ENCODE measurements at places on chromosomes 13 and 19.

DNA sequence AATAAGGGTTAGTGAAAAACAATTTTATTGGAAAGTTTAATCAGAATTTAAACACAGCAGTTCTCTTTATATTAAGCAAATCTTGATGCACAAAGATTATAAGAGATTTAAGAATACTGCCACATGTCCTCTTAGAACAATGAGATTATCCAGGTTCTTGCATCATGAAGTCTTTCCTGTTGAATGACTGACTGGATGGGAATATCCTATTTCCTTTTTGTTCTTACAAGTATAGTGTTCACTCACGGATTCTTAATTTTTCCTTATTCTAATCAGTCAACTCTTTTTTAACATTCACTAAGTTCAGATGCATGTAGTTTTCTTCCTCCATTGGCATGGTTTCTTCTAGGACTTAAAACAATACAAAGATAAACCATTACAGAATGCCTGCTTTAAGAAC, 10.1 kb downstream of the URI1 start:
- no peak for DNase-seq

DNA sequence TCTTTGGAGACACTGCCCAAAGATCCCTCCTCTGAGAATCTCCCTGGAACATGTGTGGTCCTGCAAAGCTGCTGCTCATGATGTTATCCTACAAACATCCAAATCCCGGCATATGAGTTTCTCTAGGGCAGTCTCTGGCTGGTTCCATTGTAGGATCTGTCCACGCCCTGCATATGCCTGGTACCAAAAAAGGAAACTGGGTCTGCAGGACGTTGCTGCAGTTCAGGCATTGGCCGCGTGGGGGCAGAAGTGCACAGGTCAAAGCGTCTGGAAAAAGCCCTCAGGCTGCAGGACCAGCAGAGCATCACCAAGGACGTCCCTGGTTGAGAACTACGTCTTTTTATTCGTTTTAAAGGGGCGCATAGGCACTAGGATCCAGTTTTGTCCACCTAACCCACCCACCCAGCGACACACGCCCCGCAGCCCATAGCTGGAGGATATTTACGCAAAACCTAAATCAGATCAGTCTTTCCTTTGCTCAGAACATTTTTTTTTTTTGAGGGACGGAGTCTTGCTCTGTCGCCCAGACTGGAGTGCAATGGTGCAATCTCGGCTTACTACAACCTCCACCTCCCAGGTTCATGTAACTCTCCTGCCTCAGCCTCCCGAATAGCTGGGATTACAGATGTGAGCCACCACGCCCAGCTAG, 12.9 kb upstream of the ZNF564 start:
- peak; percentile 68 for DNase-seq

GRCh38 chr19:38942471-38943181, 11.9 kb downstream of the MRPS12 start:
- DNase-seq = no peak

- no peak for DNase-seq
Observed at GRCh38 chr13:64074971-64075474, 2659.4 kb upstream of the PCDH20 start.

DNA sequence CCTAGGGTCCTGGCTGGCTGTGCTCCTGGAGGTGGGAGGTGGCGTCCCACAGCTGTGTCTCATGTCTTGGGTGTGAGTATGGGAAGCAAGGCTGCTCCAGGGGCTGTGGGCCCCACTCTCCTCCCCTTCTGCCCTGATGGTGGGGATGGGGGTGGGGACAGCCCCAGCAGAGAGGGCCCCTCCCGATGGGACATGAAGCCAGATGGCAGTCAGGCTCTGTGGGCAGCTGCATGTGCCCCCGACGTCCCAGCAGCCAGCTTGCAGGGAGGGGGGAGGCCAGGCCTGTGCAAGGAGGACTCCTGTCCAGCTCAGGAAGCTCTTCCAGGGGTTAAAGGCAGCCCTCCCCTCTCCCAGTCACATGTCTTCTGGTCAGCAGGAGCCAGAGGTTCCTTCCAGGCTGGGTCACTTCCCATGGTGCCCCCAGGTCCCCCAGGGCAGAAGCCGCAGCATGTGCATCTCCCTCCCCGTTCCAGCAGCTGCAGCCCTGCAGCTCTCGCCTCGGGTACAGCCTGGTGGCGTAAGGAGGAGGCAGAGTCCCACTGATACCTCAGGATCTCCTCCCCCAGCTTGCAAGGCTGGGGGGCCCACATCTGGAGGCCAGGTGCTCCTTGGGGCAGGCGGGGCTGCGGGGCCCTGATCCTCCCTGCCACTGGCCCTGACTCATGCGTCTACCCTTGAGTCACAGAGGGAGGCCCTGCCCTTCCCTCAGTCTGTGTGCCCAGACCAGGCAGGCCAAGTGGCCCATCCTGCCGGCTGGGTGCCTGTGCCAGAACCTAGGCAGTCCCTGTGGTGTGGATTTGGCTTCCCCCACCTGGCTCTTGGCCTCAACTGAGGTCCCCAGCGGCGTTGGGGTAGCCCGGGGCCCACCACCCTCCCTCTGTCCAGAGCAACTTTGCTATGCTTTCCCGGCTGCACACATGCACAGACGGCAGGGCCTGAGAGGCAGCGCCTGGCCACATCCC, 13.0 kb downstream of the YIPF2 start:
- DNase-seq = peak; percentile 47

GRCh38 chr19:10027158-10027997, 14.1 kb downstream of the RDH8 start:
- peak; percentile 86 for DNase-seq

- no peak for DNase-seq
Observed at GRCh38 chr13:20373861-20374260, 141.7 kb upstream of the GJB6 start.

- DNase-seq = peak; percentile 19
Observed at GRCh38 chr13:48977973-48978372, 2.3 kb downstream of the FNDC3A start.

DNA sequence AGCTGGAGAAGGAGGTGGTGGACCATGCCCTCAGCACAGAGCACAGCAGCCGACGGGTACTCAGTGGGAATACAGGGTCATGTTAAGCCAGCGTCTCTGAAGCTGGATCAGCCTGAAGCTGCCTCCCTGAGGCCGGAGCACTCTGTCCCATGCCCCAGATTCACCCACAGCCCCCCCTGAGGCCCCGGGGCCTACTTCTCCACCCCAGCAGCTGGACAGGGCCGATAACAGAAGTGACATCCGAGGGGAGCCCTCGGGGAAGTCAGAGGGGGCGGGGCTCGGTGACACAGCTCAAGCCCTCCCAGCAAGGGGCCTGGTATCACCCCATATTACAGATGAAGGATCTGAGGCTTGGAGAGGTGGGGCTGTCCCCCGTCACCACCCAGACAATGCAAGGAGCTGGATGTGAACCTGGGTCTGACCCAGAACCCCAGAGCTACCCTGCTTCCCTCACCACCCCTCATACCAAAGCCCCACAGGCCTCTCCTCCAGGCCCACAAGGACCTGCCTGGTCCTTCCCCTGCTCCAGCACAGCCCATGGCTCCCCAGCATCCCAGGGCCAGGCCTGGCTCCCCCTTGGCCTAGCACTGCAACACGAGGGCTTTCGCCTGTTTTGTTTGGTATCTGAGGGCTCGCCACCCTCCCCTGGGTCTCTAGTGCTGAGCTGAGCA, 5.7 kb downstream of the R3HDM4 start:
- no peak for DNase-seq

DNA sequence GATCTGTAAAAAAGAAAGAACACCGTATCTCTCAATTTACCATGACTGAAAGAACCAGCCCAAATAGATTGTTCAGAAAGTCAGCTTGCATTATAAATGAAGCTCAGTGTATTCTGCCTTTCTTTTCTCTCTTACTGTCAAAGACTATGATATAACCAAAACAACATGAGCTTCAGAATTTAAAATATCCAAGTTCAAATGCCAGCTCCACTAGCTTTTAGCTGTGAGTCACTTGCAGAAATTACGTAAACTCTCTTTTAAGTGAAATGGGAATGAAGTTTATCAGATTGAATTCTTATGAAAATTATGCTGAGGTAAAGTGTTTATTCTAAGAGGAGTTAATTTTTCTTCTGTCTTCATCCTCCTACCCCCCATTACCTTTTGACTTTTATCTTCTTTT, 20.0 kb upstream of the POSTN start:
- DNase-seq = peak; percentile 54

All from ACHN (cell line).